ENCODE measurements at places on chromosomes 11 and 22.

- DNase-seq = no peak
Observed at GRCh38 chr11:80958987-80959386, 1518.2 kb upstream of the TENM4 start.

DNA sequence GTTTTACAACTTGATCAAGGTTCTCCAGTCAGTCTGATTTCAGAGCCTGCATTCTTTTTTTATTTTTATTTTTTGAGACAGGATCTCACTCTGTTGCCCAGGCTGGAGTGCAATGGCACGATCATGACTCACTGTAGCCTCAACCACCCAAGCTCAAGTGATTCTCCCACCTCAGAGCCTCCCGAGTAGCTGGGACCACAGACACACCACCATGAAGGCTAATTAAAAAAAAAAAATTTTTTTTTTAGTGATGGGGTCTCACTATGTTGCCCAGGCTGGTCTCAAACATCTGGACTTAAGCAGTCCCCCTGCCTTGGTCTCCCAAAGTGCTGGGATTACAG, 117.2 kb upstream of the NAV2 start:
- no peak for DNase-seq

DNA sequence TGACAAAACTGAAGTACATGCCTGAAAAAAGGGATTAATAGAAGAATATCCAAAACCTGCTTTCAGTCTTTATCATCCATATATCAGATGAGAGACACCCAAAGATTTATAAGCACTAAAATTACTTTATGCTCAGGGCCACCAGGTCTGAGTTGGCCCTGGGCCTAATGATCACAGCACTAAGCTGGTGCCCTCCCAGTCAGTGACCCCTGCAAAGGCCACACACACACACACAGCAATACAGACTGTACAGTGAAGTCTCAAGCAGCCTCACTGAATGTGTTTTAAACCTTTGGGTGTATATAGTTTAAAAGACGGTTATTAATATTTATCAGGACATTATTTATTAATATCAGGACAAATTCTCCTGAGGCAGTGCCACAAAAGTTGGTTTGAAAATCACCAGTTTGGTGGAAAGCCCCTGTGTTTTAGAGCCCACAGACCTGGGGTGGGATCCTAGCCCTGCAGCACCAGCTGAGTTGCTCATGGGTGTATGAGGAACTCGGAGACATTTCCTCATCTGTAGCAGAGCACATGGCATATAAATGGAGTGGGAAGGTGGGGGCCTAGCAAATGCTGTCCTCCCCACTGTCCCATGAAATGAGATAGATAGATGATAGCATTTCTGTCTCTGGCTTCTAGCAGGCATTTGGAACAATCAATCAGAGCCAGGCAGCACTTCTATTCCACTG, 48.4 kb upstream of the HORMAD2 start:
- DNase-seq = no peak

DNA sequence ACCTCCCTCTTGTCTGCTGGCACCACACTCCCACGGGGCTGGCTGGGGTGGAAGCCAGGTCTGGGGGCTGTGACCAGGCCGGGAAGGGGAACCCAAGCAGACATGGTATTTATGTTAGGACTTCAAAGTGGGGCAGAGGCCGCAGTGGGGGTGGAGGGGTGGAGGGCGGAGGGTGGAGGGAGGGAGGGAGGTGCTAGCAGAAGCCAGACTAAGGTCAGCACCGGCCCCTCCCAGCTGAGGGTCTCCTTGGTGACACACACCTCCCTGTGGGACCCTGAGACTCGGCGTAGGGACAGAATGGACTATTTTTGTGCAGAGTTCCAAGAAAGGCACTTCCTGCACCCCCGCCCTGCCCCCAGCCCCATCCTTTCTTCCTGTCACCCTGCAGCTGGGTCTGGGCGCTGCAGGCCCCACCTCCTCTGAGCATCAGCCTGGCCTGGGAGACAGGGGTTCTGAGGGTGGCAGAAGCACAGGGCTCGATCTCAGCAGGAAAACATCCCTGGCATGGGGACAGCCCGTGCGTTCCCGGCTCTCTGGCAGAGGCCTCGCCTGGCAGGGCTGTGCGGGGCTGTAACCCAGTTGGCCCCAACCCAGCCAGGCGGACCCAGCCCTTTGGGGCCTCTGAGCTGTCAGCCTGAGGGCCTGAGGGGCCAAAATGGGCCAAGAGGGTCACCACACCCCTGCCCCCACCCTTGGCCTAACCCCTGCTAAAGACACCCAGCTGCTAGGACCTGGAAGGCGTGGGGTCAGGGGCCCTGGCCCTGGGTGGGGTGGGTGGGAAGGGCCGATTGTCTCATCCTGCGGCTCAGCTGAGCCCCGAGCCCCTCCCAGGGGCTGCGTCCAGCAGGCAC, 9.6 kb upstream of the CD248 start:
- DNase-seq = no peak

DNA sequence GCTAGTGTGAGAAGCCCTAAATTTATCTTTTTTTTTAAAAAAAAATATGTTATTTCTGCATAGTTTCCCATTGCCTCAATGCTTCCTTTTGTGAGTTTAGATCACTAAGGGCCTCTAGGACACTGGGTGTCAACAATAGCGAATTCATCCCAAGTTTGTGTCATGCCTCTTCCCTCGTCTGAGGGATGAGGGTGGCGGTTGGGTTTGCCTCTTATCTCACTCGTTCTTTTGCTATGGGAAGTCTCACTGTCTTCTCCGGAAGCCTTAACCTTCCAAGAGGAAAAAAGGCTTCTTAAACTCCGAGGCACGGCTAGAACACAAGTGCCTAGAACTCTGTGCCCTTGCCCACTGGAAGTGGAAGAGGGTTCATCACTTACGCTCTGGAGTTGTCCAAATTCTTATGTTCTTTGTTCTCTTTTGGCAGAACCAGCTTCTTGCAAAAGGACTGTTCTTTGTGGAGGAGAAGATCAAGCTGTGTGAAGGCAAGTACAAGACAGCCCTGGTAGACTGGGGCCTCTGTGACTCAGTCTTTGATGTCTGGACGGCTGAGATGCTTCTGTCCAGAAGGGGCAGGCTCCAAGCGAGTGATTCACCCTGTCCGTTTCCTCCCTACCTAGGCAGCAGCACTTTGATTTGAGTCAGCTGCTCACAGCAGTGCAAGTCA, 78.5 kb downstream of the TRAF6 start:
- DNase-seq = no peak

DNA sequence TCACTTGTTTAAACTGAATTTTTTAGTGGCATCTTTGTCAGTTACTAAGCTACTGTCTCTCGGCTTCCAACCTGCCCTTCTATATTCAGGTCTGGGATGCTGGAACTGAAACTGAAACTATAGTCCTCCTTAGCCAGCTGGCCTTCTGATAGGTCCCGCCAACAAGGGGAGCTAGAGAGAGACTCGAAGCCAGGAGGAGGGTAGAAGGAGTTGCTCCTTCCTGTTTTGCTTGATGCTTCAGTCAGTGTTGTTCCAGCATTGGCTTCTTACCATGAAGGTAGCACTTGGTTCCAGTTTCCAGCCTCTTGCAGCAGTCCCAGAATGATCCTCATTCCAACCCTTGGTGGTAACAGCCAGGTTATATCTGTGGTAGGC, 32.9 kb upstream of the HORMAD2 start:
- DNase-seq = no peak

DNA sequence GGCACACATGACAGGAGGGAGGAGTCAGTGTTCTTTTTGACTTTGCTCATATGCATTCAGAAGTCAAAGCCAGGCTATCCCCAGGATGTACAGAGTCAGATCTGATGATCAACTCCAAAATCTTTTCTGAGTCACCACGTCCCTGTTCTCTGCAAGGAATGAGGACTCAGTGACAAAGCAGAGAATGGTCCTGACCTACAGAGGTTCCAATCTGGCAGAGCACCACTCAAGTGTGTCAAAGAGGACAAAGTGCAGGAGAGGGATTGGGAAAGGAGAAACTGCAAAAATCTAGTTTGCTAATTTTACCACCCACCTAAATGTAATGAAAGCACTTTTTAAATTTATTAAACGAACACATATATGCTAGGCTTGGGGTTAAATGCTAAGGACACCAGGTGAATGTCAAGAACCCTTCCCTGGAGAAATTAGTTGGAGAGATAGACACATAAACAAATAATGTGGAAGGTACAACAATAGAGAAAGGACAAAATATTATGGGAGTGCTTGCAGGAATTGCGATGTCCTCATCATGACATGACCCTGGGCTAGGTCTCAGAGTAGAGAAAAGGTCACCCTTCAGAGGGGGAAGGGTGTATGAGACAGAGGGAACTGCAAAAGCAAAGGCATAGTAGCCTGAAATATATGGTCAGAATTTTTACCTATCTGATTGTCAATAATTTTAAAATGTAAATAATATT, 56.3 kb downstream of the MTNR1B start:
- no peak for DNase-seq

- no peak for DNase-seq
Observed at GRCh38 chr11:60131912-60132311, 43.4 kb downstream of the MS4A2 start.

GRCh38 chr22:17807578-17808410, 33.5 kb upstream of the BID start:
- DNase-seq = no peak

DNA sequence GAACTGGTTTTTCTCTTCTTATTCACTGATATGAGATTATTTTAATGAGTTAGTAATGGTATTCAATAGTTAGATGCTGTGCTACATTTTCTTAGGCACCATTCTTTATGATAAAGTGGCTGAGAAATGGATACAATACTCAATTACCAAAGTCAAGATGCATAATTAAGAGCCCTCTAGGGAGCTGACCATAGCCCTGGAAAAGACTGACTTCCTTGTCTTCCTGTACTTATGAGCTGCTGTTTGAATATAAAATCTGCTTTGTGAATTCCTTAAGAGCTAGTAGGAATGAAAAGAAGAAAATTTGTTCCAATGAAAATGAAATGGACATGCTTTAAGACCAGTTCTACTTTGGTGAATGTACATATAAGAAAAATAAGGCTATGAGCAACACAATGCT, 452.3 kb downstream of the KCNA4 start:
- no peak for DNase-seq

- DNase-seq = no peak
Observed at GRCh38 chr11:41018224-41018623, 441.2 kb downstream of the LRRC4C start.

- DNase-seq = no peak
Observed at GRCh38 chr22:28594797-28595462, 84.7 kb downstream of the TTC28 start.

DNA sequence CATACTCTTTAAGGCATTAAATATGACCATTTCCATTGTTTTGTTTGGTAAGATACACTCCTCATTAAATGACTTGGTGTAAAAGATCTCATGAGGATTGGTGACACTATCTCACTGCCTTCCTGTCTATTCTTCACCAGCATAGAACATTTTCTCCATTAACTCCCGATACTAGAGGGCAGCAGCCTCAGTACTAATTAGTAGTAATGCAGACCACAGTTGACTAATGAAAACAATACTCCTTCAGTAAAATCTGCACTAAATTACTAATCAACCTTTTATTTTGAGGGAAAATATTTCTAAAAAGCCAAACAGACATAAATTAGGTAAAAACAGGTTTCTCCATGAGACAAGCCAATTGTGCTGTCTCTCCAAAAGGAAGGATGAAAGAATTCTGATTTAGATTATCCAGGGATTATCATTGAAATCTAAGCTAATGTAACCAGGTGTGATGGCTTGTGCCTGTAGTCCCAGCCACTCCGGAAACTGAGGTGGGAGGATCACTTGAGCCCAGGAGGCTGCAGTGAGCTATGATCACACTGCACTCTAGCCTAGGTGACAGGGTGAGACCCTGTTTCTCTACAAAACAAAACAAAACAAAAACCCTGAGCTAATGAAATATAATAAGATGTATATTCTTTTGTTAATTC, 9.4 kb downstream of the PGM2L1 start:
- DNase-seq = peak; percentile 55

DNA sequence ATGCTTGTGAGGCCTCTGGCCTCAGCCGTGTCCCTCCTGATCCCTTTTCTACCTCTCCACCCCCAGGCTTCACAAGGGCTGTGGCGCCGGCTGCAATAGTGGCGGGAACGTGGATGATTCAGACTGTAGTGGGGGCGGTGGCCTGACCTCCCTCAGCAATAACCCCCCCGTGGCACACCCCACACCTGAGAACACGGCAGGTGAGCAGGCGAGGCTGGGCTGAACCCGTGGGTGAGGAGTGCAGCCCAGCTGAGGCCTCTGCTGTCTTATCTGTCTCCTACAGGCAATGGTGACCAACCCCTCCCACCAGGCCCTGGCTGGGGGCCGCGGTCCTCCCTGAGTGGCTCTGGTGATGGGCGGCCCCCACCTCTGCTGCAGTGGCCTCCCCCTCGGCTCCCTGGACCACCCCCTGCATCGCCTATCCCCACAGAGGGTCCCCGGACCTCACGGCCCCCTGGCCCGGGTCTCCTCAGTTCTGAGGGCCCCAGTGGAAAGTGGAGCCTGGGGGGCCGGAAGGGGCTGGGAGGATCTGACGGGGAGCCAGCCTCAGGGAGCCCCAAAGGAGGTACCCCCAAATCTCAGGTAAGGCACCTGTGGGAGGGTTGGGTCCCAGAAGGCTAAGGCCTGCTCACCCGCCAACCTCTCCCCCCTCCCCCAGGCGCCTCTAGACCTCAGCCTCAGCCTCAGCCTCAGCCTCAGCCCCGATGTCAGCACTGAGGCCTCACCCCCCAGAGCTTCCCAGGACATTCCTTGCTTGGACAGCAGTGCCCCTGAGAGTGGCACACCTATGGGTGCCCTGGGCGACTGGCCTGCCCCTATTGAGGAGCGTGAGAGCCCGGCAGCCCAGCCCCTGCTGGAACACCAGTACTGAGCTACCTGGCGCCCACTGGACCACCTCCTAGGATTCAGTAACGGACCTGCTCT, 1.5 kb upstream of the SIPA1 start:
- no peak for DNase-seq

- no peak for DNase-seq
Observed at GRCh38 chr11:119315131-119316015, 1.6 kb downstream of the MCAM start.

DNA sequence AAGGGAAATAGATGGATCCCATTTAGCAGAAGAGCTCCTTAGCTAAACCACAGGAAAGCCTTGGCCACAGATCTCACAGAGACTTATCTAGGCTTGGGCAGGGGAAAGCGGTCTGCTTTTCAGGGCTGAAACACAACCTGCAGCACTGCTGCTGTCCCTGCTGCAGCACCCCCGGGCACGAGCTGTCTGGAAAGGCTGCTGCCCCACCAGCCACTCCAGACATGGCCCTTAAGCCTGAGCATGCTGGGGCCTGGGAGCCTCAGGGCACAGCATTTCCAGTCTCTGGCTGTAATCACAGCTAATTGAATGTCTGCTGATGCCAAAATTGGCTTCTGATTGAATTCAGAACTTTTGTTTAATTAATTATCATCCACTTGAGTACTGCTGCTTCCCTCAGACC, 115.0 kb downstream of the TMPRSS5 start:
- no peak for DNase-seq

- no peak for DNase-seq
Observed at GRCh38 chr11:79044201-79044600, 396.6 kb downstream of the TENM4 start.

GRCh38 chr11:75147191-75147874, 3.6 kb upstream of the SLCO2B1 start:
- no peak for DNase-seq

DNA sequence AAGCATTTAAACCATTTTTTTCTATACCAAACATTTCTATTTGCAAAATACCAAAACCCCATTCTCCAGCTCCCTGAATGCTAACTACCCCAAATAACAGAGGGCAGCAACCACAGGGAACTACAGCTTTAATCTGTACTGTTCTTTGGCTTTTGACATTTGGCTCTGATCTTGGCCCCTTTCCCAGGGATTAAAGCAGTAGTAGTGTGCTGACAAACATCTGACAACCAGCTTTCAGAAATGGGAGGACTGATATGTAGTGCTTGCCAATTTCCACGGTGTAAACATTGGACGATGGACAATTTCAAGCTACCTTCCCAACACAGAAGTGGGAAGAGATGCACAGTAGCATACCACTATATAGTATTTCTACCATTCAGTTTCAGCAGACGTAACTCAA, 88.4 kb upstream of the TEAD1 start:
- no peak for DNase-seq
